Activated effector memory CD4-positive, alpha-beta T cell treated with Interleukin-2 at 50 U/mL for 16 hours (primary cell): ENCODE measurements at places on chromosomes 4 and X.

DNA sequence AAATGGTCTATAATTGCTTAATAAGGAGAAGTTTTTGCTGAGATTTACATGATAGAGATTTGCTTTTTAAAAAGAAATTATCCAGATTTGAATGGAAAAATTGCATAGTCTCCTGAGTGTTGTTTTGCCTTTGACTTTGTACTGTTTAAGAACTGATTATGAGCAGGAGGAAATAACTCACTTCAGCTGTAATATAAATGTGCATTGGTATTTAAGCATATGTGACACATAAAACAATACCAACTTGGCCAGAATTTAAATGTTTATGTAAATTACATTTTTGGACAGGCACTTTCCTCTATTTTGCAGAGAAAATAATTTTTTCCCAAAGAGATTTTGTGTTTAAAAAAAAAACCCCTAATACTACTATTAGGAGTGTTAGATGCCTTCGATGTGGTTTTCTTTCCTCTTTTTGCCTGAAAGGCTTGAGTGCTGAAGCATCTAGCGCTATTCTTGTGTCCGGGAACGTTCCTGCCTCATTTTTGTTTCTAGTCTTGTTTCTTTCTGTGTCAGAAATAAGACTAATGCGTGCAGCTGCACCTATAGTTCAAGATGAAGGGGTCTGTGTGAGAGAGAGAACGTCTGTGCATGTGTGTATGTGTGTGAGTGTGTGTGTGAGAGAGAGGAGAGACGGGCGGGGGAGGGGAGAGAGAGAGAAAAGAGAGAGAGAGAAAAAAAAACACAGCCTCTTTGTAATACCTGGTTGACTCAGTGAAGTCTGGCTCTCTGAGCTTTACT is 60.8 kb downstream of the TBL1X start:
- no peak for DNase-seq

GRCh38 chr4:187235456-187236170 is 512.0 kb upstream of the FAT1 start:
- no peak for DNase-seq

DNA sequence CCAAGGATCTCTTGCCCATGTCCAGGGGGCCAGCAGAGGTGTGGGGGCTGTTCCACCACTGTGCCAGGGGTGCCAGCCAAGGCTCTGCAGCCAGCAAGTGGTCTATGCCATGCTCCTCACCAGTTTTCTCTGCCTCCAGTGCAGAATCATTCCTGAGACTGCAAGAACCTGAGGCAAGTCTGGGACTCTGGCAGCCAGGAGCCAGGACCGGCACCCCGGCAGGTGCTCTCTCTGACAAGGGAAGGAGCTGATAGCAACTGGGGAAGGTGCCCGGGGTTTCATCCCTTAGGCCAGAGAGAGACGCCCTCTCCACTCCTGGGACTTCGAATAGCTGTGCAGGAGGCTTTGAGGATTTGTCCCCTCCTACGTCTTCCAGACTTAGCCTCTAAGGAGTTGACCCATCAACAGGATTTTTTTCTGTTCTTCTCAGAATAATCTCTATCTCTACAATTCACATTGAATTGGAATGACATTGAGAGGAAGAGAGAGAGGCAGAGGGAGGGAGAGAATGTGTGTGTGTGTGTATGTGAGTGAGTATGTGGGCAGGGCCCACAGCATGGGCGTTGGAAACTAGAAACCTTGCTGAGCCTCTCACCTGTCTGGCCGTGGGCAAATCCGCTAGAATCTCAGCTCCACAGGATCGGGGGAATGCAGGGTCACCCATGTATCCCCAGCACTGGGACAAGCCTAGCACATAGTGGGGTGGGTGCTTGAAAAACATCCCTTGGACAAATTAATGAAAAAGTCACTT is 74.5 kb upstream of the AFAP1 start:
- no peak for DNase-seq

- DNase-seq = no peak
Measured at GRCh38 chr4:2787230-2788100, 5.4 kb upstream of the SH3BP2 start.

DNA sequence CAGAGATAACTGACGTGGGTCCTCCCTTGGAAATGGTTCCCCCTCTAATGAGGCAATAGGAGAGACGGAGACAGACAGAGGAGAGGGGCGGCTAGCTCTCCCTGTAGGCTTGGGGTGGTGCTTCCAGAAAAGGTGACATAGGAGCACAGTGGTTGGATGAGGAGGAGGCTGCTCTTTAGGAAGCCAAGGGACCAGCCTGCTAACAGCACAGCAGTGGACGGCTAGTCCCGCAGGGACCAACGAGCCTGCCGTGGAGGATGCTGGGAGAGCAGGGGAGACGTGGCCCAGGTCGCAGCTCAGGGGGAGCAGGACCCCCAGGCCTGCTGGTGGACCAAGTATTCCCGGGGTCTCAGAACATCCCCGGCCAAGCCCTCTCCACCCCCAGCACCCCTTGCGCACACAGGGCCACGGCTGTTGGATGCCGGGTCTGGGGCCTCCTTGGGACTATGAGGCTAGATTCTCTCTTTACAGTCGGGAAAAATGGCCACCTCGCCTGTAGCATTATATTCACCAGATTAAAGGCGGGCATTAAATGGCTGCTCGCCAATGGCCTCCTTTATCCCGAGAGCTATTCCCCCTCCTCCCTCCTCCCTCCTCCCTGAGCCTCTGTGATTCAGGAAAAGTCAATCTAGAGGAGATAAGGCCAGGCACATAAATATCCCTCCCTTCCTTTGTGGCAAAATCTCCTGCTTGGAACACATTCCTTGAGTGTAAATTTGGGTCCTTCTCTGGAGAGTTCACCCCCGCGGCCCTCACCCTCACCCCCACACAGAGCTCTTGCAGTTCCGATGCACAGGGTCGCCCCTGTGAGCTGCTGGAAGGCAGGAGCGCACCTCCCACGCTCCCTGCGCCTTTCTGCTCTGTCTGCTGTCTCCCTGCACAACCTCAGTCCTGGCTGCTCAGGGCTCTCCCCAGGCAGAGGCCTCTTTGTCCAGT is 30.5 kb upstream of the NSG1 start:
- no peak for DNase-seq

DNA sequence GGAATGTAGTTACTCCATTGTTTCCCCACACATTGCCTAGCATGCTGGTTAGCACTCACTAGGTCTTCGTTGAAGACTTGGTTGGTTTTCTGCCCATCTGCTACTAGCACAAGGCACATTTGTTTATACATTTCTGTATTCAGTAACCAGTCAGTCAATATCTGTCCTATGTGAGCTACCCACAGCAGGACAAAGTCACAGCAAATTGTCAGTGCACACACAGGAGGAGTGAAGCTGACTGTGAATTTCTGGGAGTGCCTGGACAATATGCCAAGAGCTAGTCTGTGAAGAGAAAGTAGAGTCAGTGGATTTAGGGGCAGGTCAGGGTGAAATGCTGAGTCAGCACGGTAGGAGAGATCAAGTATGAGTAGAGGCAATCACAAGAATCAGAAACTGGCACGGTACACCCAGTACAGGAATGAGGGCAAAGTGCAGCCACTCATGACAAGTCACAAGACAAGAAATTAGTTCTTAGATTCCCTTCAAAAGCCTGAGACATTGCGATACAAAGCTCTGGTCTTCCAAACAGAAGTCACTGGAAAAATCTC is 1049.8 kb upstream of the POU3F4 start:
- DNase-seq = no peak

- no peak for DNase-seq
Measured at GRCh38 chrX:134712272-134712671, 54.0 kb upstream of the PLAC1 start.

GRCh38 chr4:177974461-177974860 is 532.2 kb upstream of the AGA start:
- no peak for DNase-seq

GRCh38 chr4:144288011-144288903 is 147.7 kb upstream of the GYPA start:
- DNase-seq = no peak

DNA sequence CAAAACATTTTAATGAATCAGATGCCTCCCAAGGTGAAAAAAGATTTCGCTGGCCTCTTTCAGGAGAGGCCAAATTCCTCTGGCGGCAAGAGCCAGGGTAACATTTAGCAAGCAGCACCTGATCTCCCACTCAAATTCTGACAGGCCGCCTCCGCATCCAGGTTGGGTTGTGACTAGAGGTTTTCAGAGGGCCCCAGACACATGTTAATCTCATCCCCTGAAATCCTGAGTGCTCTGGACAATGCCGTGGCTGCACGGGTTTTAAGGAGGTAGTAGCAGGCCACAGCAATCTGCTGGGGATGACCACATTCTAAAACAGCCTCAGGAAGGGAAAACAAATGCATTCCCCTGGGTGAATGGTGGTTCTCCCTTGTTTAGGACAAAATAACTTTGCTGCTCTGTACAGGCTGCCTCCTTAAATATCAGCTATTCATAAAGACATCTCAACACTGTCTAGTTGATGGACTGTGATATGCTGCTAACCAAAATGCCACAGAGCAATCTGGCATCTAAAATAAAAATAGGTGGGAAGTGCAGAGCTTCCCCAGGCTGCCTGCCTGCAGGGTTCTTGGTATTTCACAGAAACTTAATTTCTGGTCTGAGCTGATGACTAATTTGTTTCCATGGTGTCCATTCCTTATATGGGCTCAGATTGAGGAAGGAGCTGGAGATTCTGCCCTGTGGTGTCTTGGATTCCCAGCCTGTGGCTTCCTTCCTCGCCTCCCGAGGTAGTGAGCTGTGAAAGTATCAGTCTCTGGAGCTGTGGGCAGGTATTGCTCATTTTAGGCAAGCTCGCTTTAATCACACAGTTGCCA is 202.0 kb downstream of the DCLK2 start:
- DNase-seq = no peak

- no peak for DNase-seq
Measured at GRCh38 chrX:132676102-132676501, 187.3 kb upstream of the MBNL3 start.

DNA sequence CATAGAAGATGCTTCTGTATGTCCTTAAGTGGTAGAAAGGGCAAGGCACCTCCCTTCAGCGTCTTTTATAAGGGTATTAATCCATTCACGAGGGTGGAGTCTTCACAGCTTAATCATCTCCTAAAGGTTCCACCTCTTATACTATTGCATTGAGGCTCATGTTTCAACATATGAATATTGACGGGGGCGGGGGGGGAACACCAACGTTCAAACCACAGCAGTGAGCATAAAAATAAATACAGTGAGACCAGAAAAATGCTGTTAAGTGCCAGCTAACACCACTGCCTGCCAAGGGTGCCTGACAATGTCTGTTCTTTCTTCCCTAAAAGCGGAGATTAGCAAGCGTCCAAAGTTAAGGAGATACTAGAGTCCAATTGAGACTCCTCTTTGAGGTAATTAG is 323.3 kb downstream of the STK32B start:
- no peak for DNase-seq

DNA sequence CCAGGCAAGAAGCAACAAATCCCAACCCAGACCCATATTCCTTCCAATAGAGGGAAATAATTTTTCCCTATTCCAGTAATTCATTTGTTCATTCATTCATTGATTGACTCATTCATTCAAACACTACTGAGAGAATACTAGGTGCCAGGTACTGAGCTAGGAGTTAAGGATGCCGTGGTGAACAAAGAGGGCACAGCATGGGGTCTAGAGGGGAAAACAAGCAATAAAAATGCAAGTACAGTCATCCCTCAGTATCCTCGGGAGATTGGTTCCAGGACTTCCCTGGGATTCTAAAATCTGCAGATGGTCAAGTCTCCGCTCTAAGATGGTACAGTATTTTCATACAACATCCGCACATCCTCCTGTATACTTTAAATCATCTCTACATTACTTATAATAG is 18.7 kb downstream of the RASGEF1B start:
- DNase-seq = no peak

DNA sequence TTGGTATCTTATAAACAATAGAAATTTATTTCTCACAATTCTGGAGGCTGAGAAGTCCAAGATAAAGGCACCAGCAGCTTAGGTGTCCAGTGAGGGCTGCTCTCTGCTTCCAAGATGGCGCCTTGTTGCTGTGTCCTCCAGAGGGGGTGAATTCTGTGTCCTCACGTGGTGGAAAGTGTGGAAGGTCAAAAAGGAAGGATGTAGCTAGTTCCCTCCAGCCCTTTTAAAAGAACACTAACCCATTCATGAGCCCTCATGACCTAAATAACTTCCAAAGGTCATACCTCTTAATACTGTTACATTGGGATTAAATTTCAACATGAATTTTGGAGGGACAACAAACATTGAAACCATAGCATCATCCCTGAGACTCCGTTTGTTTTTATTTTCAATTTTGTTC is 48.8 kb downstream of the ZNF81 start:
- no peak for DNase-seq

DNA sequence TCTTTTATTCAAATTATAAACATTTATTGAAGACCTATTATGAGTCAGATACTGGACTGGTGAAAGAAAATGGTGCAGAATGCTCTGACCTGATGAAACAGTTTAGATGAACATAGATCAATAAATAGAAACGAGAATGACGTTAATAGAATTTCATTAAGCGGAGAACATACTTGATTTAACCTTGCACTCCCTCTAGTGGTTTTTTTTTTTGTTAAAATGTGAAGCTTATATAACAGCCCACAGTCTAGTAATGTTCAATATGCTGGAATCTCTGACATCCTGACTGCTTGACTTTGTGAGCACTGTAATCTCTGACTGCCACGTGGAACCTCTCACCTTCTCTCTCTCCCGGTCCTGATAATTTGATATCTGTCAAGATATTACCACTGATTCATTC is 32.3 kb downstream of the HDAC8 start:
- DNase-seq = no peak

DNA sequence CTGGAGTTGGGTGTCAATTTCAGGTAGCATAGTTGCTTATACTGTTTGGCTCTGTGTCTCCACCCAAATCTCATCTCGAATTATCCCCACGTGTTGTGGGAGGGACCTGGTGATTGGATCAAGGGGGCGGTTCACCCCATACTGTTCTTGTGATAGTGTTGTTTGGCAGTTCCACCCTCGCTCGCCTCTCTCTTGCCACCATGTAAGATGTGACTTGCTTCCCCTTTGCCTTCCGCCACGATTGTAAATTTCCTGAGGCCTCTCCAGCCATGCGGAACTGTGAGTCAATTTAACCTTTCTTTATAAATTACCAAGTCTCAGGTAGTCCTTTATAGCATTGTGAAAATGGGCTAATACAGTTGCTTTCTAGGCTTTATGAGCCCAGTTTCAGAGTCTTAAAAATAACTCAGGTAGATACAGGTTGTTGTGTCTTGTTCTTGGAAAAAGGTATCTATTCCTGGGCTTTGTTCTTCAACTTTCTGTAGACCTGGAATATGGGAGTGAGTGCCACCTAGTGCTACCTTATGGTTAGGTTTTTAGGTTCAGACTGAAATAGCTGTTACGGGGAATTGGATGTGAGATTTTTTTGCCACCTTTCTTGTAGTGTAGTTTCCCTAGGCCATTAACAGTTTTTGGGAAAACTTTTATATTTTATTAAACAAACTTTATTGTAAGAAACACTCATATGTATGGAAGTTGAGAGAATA is 15.6 kb downstream of the PGK1 start:
- no peak for DNase-seq

DNA sequence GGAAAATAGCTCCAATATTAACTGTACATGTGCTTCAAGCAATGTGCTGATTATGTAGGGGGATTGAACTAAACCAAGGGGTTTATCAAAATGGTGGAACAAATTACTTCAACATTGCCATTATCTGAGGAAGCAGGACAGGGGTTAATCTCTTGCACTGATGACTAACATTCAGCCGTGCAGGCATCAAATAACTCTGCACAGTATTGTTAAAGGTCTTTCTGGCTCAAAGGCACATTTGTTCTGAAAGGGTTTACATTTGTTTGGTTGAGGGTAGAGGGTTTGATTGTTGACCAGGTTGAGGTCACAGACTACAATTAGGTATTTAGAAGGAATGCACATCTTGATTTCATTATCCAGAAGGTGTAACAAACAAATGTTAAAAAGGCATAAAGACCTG is 32.2 kb upstream of the CCSER1 start:
- DNase-seq = no peak
